ENCODE measurements at places on chromosomes 2 and 18.

- DNase-seq, result no peak
Measured at GRCh38 chr18:31649978-31650719, 34.2 kb downstream of the B4GALT6 start.

DNA sequence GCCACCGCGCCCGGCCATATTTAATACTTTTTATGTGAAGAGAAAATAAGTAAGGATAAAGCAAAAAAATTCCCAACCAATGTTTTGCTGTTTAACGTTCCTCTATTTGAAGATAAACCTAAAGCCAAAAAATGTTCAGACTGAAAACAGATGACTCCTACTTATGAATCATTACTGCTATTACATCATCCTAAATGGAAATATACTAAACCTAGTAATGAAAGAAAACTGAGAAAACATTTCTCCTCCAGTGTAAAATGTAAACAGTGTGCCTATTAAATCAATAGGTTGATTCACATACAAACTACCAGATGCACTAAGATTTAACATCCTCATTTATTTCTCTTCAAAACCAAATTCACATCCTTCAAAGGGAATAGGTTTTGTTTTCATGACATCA lies 43.5 kb downstream of the CWC22 start:
- DNase-seq, result no peak

DNA sequence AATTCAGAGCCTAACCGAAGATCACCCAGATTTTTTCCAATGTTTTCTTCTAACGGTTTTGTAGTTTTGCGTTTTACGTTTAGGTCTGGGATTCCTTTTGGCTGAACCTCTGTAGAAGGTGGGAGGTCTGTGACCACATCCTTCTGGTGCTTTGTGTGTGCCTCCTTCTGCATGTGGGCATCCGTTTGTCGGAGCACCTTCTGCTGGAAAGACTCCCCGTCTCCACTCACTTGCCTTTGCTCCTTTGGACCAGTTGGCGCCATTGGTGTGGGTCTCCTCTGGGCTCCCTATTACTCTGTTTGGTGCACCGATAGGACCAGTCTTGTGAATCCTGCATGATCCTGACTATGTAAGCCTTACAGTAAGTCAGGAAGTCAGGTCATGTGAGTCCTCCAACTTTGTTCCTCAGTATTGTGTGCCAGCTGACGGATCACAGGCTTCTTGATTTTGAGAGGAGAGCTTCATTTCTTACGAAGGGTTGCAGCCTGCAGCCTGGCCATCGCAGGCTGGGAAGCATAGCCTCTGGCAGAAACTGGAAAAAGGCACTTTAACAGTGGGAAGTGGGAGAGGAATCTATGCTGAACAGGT lies 13.6 kb downstream of the AQP12A start:
- no peak for DNase-seq

DNA sequence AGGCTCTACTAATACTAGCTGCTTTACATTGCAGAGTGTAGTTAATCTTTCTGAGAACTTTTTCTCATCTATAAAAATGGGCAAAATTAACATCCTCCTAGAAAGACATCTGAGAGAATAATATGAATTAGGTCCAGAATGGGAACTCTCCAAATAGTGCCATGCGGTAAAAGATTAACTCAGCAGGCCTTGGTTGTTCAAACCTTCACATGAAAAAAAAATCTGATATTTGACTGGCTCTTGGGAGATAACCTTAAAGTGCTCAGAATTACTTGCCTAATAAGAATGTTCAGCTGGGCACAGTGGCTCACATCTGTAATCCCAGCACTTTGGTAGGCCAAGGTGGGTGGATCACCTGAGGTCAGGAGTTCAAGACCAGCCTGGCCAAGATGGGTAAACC lies 5.5 kb upstream of the CXXC1 start:
- no peak for DNase-seq

DNA sequence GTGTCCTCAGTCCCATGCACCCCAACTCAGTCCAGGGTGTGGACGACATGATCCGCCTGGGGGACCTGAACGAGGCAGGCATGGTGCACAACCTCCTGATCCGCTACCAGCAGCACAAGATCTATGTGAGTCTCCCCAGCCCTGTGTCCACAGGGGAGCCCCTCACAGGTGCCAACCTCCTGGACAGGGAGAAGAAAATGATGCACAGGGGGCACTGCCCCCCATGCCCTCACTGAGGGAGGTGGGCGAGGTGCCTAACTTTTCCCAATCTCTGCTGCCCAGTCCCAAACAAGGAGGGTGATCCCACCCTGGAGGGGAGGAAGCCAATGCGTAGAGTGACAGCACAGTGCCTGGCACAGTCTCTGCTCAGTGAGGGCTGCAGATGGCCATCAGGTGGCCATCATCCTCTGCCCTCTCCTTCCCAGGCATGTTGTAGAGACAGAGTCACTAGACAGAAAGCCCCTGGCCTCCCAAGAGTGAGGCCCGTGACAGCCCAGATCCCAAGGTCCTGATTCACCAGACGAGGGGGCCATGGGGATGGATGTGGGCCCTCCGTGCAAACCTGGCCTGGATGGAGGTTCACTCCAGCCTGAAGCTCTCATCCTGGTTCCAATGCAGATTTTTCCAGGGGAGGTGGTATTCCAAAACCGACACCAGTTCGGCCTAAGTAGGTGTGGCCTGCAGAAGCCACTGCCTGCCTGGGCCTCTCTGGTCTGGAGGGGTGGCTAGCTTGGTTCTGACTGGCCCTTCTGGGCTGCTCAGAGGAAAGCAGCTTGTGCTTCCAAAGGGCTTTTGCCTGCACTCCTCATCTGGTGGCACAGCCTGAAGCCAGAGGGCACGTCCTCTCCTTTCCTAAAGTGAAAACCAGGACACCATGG lies 30.0 kb downstream of the MYO7B start:
- no peak for DNase-seq

GRCh38 chr2:211068108-211068780 lies 511.8 kb downstream of the CPS1 start:
- no peak for DNase-seq

- no peak for DNase-seq
Measured at GRCh38 chr2:216072473-216072872, 9.1 kb downstream of the PECR start.

DNA sequence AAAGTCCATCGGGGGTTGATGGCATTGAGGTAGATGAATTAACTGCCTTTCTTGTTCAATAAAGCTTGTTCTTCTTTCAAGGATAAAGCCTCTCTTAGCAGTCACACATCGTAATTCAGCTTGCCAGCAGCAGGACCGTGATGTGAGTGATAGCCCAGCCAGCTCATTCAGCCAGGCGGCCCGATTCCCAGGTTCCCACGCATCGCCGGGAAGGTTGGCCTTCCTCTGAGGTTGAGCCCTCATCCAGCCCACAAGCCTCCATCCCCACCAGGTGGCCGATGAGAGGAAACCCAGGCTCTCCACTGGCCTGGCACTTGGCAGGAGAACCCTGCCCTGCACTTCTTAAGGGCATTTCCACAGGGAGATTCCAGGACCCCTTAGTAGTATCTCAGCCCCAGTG lies 4.7 kb downstream of the AGAP1 start:
- DNase-seq, result no peak

- DNase-seq, result no peak
Measured at GRCh38 chr2:80141007-80141726, 163.4 kb downstream of the LRRTM1 start.

DNA sequence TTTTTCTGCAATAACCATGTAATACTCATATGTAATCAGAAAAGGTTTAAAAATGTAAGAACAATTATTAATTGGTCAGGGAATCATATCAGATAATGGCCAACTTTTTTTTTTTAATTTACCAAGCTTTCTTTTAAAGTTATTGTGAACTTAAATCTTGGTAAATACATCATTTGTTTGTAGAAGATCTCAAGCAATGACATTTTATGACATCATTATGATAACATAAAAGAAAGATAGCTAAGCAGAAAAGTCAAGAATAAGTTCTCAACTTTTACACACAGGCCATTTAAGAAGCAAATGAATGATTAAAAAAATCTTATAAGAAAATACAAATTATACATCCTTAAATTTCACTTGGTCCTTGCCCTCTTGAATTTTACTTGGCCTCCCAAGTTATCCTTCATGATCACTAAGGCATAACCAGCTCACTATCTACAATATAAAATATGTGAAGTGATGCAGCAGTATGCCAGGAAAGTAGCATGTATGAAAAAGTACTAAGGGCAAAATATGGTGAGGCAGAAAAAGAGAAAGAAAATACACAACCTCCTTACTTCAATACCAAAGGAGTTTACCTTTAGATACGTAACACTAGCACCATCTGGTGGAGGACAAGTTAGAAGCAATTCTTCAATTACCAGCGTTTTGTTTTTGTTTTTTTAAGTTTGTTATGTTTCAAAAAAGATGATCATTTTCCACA lies 116.6 kb downstream of the SRBD1 start:
- peak; percentile 74 for DNase-seq

- no peak for DNase-seq
Measured at GRCh38 chr2:159151198-159152127, 135.0 kb downstream of the WDSUB1 start.

- DNase-seq, result no peak
Measured at GRCh38 chr2:161570424-161571050, 53.7 kb upstream of the SLC4A10 start.

GRCh38 chr2:199875400-199875799 lies 24.4 kb upstream of the FTCDNL1 start:
- no peak for DNase-seq

GRCh38 chr2:144261336-144261735 lies 258.6 kb downstream of the ZEB2 start:
- DNase-seq, result no peak

- DNase-seq, result no peak
Measured at GRCh38 chr2:178191004-178191508, 3.3 kb upstream of the OSBPL6 start.

DNA sequence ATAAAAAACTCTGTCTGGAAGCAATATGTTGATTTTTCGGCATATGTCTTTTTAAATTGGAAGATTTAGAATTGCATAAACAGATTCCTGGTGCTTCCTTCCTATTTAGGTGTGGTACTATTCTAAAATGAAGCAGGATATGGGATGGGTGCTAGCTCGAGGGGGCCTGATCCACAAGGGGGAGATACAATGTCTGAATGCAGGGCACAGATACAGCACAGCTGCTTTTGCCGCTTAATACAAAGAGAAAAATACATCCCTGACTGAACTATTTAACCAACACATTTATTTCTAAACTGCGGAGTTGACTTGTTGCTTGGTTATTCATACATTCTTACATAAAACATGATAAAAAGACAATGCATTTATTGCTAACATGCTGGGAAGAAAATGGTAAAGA lies 169.1 kb downstream of the TMEFF2 start:
- DNase-seq, result no peak

- no peak for DNase-seq
Measured at GRCh38 chr18:21298351-21298750, 56.3 kb downstream of the GREB1L start.

GRCh38 chr2:219991116-219991515 lies 363.7 kb downstream of the SLC4A3 start:
- DNase-seq, result no peak

- no peak for DNase-seq
Measured at GRCh38 chr18:28284132-28284531, 107.2 kb upstream of the CDH2 start.

DNA sequence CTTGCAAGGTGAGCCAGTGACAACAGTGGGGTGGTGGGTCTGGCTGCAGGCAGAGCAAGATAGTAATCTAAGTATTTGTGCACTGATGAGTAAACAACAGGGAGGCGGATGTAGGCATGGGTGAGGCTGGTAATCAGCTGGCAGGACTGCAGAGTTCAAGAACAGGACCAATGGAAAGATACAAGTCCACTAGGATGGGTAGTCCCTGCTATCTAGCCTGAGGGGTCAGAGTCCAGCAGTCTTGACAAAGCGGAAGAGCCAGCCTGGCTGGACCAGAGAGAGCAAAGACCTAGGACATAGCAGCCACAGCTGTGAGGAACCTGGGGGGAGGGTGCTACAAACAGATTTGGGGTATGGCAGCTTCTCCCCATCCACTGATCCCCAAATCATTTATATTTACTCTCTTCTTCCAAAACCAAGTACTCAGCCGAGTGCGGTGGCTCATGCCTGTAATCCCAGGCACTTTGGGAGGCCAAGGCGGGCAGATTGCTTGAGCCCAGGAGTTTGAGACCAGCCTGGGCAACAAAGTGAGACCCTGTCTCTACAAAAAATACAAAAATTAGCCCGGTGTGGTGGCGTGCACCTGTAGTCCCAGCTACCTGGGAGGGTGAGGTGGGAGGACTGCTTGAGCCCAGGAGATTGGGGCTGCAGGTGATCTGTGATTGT lies 25.9 kb downstream of the VIL1 start:
- no peak for DNase-seq

GRCh38 chr2:57296795-57297517 lies 749.6 kb upstream of the VRK2 start:
- DNase-seq, result no peak

- no peak for DNase-seq
Measured at GRCh38 chr2:191864628-191865374, 17.9 kb upstream of the CAVIN2 start.

DNA sequence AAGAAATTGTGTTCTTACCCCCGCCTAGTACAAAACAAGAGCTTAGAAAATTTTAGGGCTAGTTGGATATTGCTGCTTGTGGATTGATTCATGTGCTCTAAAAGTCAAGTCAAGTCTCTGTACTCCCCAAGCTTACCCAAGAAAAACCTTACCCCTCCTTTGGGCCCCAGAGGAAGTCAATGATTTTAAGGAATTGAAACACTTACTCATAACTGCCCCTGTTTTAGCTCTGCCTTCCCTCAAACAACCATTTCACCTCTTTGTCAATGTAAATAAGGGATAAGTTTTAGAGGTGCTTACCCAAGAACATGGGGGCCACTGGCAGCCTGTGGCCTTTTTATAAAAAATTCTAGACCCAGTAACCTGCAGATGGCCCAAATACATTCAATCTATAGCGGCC lies 136.6 kb upstream of the RMP24 start:
- DNase-seq, result no peak

- DNase-seq, result no peak
Measured at GRCh38 chr2:105142239-105142638, 99.3 kb upstream of the GPR45 start.

- no peak for DNase-seq
Measured at GRCh38 chr18:28559511-28559910, 382.6 kb upstream of the CDH2 start.

DNA sequence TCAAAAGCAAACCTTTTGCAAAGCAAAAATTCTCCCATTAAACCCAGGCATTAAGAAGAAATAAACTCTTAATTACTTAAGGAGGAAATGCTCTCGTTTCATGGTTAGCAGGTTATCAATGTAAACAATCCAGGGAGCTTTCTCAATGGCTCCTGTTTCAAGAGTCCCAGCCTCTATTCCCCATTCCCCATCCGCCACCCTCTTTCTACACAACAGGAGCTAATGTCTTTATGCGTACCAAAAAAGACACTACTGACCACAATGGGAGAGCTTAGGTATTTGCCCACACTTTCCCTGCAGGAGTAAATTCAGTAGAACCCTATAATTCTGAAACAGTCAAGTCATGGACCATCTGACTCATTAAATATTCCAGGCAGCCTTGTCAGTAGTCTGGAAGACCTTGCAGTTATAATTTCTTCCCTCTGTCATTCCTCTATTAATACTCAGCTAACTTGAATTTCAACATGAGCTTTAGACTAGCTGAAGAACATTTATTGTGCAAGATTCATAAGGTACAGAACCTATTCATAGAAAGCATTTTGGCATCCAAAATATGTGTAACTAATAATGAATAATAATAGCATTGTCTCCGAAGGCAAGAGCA lies 48.6 kb downstream of the SLC8A1 start:
- no peak for DNase-seq

- DNase-seq, result no peak
Measured at GRCh38 chr2:88100489-88100858, 27.4 kb downstream of the FABP1 start.

Measured in renal pelvis (tissue), 12 donors.